ENCODE measurements at places on chromosomes 7 and 10. TPM values are rescaled to one million over a fixed set of nuclear protein-coding genes. Genes with fewer than 3 reads are reported as not detected.

ACSL5 gene
- 18.3 TPM for total RNA-seq

UTF1 gene
- total RNA-seq, result not detected

SERPINE1 gene
- total RNA-seq, result 674 TPM

CCL26 gene
- total RNA-seq, result 1.5 TPM

CUZD1 gene
- 0.77 TPM for total RNA-seq

POLR2J2 gene
- 0.27 TPM for total RNA-seq

VIM gene
- total RNA-seq, result 6,746 TPM

DNA sequence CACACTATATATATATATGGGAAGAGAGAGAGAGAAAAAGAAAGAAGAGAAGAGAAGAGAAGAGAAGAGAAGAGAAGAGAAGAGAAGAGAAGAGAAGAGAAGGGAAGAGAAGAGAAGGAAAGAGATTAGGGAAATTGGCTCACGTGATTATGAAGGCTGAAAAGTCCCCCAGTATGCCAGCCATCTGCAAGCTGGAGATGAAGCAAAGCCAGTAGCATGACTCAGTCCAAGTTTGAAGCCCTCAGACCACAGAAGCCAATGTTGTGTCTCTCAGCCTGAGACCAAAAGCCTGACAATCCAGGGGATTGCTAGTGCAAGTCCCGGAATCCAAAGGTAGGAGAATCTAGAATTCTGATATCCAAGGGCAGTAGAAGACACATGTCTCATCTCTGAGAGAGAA is 206.3 kb upstream of the PRSS1 start:
- DNase-seq, result peak; percentile 88

DNA sequence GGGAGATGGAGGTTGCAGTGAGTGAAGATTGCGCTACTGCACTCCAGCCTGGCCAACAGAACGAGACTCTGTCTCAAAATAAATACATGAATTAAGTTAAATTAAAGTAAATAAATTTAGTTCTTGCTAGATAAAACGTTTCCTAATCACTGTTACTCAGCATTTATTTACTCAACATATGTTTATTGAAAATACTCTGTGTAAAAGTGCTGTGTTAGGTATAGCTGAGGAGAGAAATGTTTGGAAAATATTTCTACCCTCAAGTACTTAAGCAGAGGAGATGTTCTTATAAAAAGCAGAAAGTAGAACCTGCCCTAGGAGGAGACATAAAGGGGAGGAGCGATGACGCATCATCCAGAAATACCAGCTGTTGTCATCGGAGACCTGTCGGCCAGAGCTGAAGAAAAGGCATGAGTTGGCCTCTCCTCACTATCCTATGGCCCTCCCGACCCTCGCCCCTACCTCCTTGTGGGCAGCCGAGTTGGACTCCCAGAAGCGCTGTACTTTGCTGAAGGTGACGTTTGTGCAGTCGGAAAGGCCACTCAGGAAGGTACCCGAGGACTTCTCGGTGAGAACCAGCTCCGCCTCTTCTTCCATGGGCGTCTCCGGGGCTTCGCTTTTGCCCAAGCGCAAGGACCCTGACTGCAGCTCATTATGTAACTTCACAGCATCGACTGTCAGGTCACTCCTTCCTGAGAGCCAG is 1.1 kb downstream of the RRP12 start:
- DNase-seq, result peak; percentile 76

GRCh38 chr7:155665079-155665956 is 20.9 kb downstream of the RBM33 start:
- no peak for DNase-seq

DNA sequence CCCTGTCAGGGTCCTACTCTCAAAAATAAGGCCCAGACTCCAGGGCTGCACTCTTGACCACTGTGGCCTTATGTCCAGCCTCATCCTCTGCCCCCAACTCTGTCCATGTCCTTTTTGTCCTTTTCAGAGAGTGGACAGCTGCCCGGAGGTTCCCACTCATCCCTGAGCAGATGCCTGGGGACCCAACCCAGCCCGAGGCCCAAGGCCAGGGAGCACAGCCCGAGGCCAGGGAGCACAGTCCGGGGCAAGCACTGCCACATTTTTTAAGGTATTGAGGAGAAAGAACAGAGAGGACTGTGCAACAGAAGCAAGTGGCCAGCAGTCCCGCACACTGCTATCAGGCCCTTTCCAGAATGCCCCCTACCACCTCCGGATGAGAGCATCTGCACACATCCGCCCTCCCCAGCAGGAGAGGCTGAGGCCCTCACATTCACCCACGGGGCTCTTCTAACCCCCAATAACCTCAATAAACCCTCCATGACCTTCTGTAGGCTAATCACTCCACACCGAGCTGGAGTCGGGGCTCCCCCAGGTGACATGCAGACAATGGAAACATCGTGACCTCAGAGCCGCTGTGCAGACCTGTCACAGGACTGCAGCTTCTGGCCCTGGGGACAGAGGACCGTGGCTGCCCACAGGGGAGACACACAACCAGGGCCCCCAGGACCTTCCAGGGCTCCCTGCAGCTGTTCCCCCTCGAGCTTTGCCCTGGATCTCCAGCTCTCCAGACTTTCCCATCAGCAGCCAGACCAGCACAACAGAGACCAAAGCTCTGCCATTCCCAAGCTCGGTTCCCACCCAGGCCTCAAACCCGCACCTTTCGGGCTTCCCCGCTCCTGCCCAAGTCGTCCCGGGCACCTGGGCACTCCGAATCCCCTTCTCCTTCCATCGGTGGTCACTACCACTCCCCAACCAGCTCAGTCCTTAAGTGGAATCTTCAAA is 51.4 kb downstream of the CAMK2B start:
- DNase-seq, result no peak

DNA sequence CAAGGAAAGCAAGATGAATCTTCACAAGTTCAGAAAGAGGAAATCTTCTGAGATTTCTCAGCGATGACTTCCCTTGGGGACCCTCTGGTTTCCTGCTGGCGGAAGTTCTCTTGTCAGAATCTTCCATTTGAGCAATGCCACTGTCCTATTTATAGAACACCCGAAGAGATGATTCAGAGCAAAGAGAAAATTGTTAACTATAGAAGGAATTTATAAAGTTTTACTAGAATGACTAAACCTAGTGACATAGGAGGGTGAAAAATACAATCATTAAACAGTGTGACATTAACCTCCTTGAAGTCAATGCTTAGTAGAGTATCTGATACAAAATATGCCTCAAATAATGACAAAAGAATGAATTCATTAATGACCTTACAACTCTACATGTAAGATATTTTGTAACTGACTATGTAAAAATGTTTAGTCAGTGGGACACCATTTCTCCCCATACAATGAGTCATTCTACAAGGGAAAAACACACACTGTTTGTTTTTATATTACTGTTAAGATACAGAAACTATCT is 206.5 kb upstream of the CNTNAP2 start:
- DNase-seq, result no peak

DNA sequence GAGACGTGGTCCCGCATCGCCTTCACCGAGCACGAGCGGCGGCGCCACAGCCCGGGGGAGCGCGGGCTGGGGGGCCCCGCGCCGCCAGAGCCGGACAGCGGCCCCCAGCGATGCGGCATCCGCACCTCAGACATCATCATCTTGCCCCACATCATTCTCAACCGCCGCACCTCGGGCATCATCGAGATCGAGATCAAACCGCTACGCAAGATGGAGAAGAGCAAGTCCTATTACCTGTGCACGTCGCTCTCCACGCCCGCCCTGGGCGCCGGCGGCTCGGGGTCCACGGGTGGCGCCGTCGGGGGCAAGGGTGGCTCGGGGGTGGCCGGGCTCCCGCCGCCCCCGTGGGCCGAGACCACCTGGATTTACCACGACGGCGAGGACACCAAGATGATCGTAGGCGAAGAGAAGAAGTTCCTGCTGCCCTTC is 737 bp downstream of the CNNM2 start:
- DNase-seq, result peak; percentile 20

GRCh38 chr7:30699706-30700495 is 17.6 kb upstream of the CRHR2 start:
- no peak for DNase-seq

DNA sequence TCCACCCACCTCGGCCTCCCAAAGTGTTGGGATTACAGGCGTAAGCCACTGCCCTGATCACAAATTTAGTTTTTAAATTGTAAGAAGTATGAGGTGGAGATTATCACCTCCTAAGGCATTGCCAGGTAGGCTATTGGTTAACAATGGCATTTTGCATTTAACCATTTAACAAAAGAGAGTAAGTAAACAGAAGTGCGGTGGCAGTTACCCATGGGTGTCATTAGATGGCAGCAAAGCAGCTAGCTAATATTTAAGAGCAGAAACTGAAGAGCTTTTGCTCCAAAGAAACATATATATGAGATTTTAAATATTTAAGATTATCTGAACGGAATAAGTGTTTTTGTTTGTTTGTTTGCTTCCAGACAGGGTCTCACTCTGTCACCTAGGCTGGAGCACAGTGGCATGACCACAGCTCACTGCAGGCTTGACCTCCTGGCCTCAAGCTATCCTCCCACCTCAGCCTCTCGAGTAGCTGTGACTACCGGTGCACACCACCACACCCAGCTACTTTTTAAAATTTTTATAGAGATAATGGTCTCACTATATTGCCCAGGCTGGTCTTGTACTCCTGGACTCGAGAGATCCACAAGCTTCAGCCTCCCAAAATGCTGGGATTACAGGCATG is 325.5 kb upstream of the C7orf33 start:
- peak; percentile 60 for DNase-seq

All from Daoy (cell line).